Upper lobe of right lung (tissue), 1 donor: ENCODE measurements at places on chromosomes 7 and 10. TPM values are rescaled to one million over a fixed set of nuclear protein-coding genes. Genes with fewer than 3 reads are reported as not detected.
A peak's percentile ranks its signal among the peaks of the same experiment; 100 is the strongest.

DNA sequence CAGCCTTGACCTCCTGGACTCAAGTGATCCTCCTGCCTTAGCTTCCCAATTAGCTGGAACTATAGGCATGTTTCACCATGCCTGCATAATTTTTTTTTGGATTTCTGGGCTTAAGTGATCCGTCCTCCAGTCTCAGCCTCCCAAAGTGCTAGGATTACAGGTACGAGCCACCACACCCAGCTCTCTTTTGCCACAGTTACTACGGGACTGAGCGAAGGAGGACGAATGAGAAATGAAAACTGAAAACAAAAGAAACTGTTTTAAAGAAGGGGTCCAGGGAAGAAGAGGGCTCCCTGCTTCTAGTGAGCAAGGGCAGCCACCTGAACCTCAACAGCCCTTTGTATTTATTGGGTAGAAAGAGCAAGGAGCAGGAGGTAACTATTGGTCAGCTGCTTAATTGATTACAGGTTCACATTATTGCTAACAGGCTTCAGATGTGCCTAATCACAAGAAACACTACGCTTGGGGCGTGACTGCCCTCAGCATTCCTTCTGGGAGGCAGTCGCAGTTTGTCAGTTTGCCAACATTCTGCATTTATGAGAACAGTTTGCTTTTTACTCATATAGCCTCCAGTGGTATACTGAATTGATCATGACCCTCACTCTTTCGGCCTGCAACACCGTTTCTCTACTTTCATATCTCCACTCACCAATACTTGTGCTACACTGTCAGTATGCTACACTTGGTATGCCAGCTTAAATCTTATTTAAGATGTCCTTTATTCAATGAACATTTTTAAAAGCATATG, 676.8 kb downstream of the DNAJB9 start:
- H3K27ac ChIP-seq = no peak overlapping the region
- no peaks in the 10 kb centered on the region for H3K27me3 ChIP-seq
- H3K36me3 ChIP-seq = no peaks in the 10 kb centered on the region
- no peaks in the 10 kb centered on the region for H3K4me1 ChIP-seq

NKX2-3 gene
- 0.26 TPM for total RNA-seq

ERVW-1 gene
- not detected for total RNA-seq

DNA sequence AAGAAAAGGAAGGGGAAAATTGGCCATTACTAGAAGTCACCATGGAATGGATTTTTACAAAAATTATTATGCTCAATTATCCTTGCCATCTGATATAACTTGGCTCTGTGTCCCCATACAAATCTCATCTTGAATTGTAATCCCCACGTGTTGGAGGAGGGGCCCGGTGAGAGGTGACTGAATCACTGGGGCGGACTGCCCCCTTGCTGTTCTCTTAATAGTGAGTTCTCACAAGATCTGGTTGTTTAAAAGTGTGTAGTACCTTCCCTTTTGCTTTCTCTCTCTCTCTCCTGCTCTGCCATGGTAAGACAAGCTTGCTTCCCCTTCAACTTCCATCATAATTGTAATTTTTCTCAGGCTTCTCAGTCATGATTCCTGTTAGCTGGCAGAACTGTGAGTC, 1023.6 kb downstream of the XPNPEP1 start:
- no peak for DNase-seq
- H3K4me3 ChIP-seq = no peak overlapping the region
- no peaks in the 10 kb centered on the region for H3K27me3 ChIP-seq
- H3K27ac ChIP-seq = no peak overlapping the region
- H3K4me1 ChIP-seq = no peaks in the 10 kb centered on the region
- no peaks in the 10 kb centered on the region for H3K36me3 ChIP-seq

APBB1IP gene
- total RNA-seq = 19.2 TPM

ADK gene
- 53.0 TPM for total RNA-seq

ZNF33A gene
- total RNA-seq = 25.7 TPM

PLXDC2 gene
- total RNA-seq = 129 TPM

SCIN gene
- 14.3 TPM for total RNA-seq

DNA sequence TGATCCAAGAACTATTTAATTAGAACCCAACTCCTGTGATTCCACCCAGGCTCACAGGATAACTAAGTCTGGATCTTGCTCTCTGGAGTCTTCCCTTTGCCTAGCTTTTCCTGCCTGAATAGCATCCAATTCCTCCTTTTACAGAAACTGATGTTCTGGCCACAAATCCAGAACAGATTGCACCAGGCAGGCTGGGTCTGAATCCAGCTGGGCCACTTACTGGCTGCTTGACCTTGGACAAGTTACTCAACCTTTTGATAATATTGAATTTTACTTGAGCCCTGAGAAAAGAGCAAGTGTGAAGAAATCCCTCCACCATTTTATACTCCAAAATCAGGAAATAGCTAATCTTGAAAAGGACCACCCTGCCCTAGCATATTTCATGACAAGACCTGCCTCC, 55.5 kb upstream of the SLC35G1 start:
- no peak for DNase-seq
- no peaks in the 10 kb centered on the region for H3K36me3 ChIP-seq
- H3K27ac ChIP-seq = peak overlapping the region; percentile 24
- H3K4me1 ChIP-seq = no peaks in the 10 kb centered on the region

NEURL1 gene
- total RNA-seq = 0.64 TPM

DNA sequence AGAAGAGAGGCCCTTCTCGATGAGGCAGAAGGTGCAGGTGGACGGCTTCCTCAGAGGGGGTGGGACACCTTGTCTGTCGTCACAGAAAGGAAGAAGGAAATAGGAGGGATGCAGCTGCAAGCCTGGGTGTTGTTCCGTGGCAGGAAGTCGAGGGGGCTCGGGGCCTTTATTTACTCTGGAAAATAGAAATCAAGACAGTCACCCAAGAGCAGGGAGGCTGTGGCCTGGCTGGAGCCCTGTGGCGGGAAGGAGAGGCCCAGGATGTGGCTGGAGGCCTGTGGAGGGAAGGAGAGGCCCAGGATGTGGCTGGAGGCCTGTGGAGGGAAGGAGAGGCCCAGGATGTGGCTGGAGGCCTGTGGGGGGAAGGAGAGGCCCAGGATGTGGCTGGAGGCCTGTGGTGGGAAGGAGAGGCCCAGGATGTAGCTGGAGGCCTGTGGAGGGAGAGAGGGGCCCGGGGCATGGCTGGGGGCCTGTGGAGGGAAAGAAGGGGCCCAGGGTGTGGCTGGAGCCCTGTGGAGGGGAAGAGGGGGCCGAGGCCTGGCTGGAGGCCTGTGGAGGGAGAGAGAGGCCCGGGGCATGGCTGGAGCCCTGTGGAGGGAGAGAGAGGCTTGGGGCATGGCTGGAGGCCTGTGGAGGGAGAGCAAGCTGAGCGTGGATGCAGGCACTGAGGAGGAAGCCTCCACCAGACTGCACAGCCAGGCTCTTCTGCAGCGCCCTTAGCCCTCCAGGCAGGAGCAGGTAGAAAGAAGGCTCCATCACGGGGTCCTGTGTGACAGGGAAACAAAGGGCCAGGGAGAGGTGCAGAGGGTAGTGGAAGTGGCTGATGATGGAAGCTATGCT, 97.3 kb upstream of the SFMBT2 start:
- no peak overlapping the region for H3K27ac ChIP-seq
- no peaks in the 10 kb centered on the region for H3K36me3 ChIP-seq
- DNase-seq = no peak
- no peak overlapping the region for H3K4me3 ChIP-seq
- no peaks in the 10 kb centered on the region for H3K4me1 ChIP-seq
- no peaks in the 10 kb centered on the region for H3K27me3 ChIP-seq

DNA sequence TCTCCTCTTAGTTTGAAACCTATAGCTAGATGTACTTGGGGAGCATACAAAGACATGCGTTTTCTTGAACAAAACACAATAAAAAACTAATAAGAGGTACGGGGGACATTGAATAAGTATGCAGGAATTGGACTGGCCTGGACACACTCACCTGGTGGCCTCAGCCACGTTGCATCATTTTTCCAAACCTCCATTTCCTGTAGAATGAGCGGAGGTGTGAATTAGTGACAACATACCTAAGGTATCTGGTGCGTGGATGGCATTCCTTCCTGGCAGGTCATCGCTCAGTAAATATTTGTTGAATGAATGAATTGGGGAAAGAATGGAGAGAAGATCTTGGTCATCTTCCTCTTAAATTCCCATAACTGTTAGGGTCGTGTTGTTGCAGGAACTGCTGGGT, 103.2 kb upstream of the CTBP2 start:
- no peaks in the 10 kb centered on the region for H3K27me3 ChIP-seq
- H3K4me1 ChIP-seq = no peaks in the 10 kb centered on the region
- DNase-seq = no peak
- no peak overlapping the region for H3K27ac ChIP-seq
- H3K36me3 ChIP-seq = no peaks in the 10 kb centered on the region

BLNK gene
- total RNA-seq = 8.8 TPM

FAM24A gene
- not detected for total RNA-seq

- no peak overlapping the region for H3K4me3 ChIP-seq
- H3K4me1 ChIP-seq = peaks cover 5% of the 10 kb centered on the region
- peaks cover 7% of the 10 kb centered on the region for H3K27me3 ChIP-seq
- no peak overlapping the region for H3K27ac ChIP-seq
- no peaks in the 10 kb centered on the region for H3K36me3 ChIP-seq
Measured at GRCh38 chr10:43294892-43295291, 28.0 kb upstream of the RASGEF1A start.

DNA sequence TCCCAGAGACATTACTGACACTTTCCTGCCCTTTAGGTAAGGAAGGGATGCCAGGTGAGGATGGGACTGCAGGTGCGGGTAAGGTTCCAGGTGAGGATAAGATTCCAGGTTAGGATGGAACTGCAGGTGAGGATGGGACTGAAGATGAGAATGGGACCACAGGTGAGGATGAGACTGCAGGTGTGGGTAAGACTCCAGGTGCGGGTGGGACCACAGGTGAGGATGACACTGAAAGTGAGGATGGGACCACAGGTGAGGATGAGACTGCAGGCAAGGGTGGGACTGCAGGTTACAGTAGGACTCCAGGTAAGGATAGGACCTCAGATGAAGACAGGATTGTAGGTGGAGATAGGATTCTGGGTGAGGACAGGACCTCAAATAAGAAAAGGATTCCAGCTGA, 322.3 kb downstream of the WDR37 start:
- no peak overlapping the region for H3K4me3 ChIP-seq
- no peaks in the 10 kb centered on the region for H3K36me3 ChIP-seq
- peaks cover 55% of the 10 kb centered on the region for H3K27me3 ChIP-seq

DNA sequence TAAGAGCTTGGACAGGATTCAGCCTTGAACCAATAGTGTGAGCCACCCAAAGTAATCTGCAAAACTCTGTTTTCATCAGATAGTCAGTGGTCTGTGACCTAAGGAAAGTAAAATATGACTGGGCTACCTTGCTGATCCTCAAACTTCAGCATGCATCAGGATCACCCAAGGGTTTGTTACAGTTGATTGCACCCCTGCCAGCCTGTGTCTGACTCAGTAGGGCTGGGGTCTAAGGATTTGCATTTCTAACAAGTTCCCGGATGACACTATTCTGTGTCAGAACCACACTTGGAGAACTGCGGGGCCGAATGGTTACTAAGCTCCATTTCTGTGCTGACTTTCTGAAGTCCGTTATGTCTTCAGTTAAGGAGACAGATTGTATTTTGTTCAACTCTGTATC, 40.6 kb upstream of the TSPAN13 start:
- no peaks in the 10 kb centered on the region for H3K4me1 ChIP-seq
- no peaks in the 10 kb centered on the region for H3K27me3 ChIP-seq
- H3K27ac ChIP-seq = no peak overlapping the region
- DNase-seq = no peak

DNA sequence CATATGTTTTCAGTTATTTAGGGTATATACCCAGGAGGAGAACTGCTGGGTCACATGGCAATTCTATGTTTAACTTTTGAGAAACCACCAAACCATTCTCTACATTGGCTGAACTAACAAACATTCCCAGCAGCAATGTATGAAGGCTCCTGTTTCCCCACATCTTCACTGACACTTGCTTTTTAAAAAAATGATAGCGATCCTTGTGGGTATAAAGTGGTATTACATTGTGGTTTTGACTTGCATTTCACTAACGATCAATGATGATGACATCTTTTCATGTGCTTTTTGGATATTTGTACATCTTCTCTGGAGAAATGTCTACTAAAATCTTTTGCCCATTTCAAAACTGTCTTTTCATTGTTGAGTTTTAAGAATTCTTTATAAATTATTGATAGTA, 51.2 kb upstream of the ANAPC16 start:
- DNase-seq = no peak
- peaks cover 17% of the 10 kb centered on the region for H3K36me3 ChIP-seq
- no peak overlapping the region for H3K4me3 ChIP-seq

GPR26 gene
- total RNA-seq = not detected

- H3K4me3 ChIP-seq = no peak overlapping the region
- H3K27me3 ChIP-seq = peaks cover 55% of the 10 kb centered on the region
- H3K36me3 ChIP-seq = no peaks in the 10 kb centered on the region
- no peaks in the 10 kb centered on the region for H3K4me1 ChIP-seq
- H3K27ac ChIP-seq = no peak overlapping the region
Measured at GRCh38 chr7:25882151-25882773, 269.7 kb upstream of the NFE2L3 start.

NEUROG3 gene
- total RNA-seq = not detected

- peak overlapping the region; percentile 47 for H3K27ac ChIP-seq
- peaks cover 89% of the 10 kb centered on the region for H3K36me3 ChIP-seq
- DNase-seq = no peak
- H3K4me3 ChIP-seq = no peak overlapping the region
Measured at GRCh38 chr10:69385454-69386350, 31.0 kb downstream of the TACR2 start.

DNA sequence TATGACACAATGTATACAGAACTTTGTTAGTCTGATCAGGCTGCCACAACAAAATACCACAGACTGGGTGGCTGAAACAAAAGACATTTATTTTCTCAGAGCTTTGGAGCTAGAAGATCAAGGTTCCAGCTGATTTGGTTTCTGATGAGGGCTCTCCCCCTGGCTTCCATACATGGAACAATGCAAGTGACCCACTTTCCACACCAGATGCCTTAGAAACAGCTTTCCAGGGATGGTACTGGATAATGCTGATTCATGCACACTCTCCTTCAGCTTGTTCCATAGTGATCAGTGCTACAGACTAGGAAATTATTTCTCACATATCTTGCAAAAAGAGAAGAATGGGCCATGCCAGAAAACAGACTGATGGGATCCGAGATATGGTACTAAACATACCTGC, 1274.9 kb upstream of the SORCS1 start:
- no peaks in the 10 kb centered on the region for H3K36me3 ChIP-seq
- H3K27me3 ChIP-seq = no peaks in the 10 kb centered on the region
- no peaks in the 10 kb centered on the region for H3K4me1 ChIP-seq
- H3K4me3 ChIP-seq = no peak overlapping the region

DNA sequence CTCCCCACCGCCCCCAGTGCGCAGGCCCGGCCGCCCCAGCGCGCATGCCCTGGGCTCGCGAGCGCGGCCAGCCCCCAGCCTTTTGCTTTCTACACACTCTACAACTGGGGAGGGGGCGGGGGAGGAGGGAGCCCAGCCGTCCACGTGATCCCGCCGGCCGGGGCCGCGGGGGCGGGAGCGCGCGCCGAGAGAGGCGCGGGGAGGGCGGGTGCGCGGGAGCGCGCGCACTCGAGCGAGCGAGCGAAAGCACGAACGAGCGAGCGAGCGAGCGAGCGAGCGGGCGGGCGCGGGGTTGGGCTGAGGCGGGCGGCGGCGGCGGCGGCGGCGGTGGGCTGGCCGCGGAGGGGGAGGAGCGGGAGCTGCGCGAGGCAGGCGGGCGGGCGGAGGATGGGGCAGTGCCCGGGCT, at the start of gene AUTS2:
TSS of gene AUTS2 (plus strand) at position 395 of the 406 bp plus-strand sequence. CDS start 1,179 bp downstream, outside the sequence.
- H3K4me1 ChIP-seq = peaks cover 7% of the 10 kb centered on the region
- DNase-seq = peak; percentile 92
- H3K27me3 ChIP-seq = no peaks in the 10 kb centered on the region
- H3K27ac ChIP-seq = peak within 1 kb of the TSS; percentile 78
- peak within 1 kb of the TSS; percentile 70 for H3K4me3 ChIP-seq
- no peaks in the 10 kb centered on the region for H3K36me3 ChIP-seq

TNS3 gene
- total RNA-seq = 168 TPM

- no peaks in the 10 kb centered on the region for H3K36me3 ChIP-seq
- no peak overlapping the region for H3K4me3 ChIP-seq
- no peak overlapping the region for H3K27ac ChIP-seq
- H3K27me3 ChIP-seq = no peaks in the 10 kb centered on the region
- H3K4me1 ChIP-seq = no peaks in the 10 kb centered on the region
Measured at GRCh38 chr10:62183857-62184795, 84.5 kb downstream of the RTKN2 start.
